ENCODE measurements at places on chromosomes 1 and 21.

GRCh38 chr1:207155028-207155427 is 51.0 kb downstream of the C4BPA start:
- no peak for DNase-seq

- no peak for DNase-seq
These were observed 3.0 kb downstream of the RXFP4 start for GRCh38 chr1:155944444-155944799.

- no peak for DNase-seq
These were observed 10.2 kb upstream of the UBL4B start for GRCh38 chr1:110102081-110102480.

DNA sequence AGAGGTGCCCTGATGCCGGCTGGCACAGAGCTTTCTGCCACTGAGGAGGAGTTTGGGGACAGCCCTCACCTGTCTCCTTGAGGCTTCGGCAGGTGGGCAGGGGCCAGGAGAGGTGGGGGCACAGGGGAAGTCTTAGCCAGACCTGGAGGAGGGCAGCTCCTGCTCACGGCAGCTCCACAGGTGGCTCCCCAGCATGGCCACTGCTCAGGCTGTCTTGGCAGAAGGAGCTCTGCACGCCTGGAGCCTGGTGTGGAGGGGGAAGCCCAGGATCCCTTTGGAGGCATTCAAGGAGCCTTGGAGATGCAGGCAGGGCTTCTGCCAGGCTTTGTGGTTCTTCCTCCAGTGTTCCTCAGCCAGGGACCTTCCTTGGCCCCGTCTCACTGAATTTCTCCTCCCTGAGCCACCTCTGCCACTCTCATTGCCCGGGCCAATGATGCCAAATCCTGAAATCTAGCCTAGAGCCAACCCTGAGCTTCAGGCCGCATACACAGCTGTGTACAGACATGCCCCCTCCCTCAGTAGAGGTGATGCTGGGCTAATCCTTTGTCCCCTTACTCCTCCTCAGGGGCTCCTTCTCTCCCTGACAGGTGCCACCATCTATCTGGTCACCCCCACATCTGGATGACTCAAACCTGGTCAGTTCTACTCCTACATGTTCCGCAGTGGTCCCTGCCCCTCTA is 251.8 kb upstream of the VAMP3 start:
- DNase-seq: no peak

DNA sequence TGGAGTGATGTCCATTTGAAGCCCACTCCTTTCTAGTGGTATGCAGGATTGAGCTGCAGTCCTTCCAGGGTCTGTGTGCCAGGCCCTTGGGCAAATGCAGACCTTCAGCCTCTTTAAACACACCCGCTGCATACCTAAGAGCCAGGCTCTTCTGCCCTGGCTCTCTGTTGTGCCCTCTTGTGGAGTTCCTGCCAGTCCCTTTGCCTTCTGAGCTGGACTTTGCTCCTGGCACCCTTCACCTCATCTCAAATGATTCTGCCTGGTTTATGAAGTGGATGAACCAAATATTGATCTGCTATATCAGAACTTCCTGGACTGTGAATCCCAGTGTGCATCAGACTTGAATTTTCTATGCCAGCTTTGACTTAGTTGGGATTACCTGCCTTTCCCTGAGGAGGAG is 158.8 kb downstream of the URB2 start:
- DNase-seq: no peak

GRCh38 chr1:13674377-13674776 is 25.6 kb upstream of the PRDM2 start:
- DNase-seq: no peak

GRCh38 chr21:39136711-39137110 is 46.5 kb downstream of the PSMG1 start:
- no peak for DNase-seq

DNA sequence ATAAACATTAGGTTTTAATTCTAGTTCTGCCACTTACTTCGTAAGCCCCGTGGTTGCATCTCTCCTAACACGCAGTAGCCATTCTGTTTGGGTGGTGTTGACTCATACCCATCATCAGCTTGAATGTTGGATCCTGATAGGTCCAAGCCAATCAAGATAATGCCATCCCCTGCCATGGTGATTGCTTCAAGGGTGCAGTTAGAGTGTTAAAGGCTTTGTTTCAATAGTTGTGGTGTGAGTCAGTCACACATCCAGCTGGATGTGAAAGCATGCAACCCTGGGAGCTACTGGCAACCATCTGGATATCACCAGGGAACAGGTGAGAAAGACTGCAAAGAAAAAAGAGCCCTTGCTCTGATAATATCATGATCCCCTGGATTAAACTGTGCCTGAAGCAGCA is 69.1 kb downstream of the OMA1 start:
- DNase-seq: no peak

- no peak for DNase-seq
These were observed 1.6 kb downstream of the CSF3R start for GRCh38 chr1:36481091-36481490.

DNA sequence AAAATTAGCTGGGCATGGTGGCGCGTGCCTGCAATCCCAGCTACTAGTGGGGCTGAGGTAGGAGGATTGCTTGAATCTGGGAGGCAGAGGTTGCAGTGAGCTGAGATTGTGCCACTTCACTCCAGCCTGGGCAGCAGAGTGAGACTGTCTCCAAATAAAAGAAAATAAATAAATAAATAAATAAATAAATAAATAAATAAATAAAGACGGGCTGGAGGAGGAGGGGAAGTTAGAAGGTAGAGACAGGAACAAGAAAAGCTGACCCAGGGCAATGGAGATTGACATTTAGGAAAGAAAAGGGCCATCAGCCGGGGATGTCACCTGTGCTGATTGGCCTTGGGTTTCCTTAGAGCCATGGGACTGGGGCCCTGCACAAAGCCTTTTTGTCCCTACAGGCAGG is 153.7 kb upstream of the IGSF21 start:
- no peak for DNase-seq

DNA sequence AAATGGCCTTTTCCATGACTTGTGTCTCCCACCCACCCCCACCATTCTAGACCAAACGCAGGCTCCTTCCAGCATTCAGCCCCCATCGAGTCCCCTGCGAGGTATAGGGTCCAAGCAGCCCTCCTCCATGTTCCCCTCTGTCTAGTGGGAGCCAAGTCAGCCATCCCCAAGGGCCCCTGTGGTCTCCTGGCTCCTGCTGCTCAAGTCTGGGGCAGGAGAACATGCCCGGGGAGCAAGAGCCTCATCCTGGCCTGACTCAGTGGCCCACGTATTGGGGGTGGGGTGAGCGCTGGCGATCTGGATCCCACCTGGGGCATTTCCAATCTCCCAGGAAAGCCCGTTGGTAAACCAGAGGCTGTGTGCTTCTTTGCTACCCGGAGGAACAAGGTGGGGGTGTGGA is 4.1 kb upstream of the PRDM16 start:
- no peak for DNase-seq

DNA sequence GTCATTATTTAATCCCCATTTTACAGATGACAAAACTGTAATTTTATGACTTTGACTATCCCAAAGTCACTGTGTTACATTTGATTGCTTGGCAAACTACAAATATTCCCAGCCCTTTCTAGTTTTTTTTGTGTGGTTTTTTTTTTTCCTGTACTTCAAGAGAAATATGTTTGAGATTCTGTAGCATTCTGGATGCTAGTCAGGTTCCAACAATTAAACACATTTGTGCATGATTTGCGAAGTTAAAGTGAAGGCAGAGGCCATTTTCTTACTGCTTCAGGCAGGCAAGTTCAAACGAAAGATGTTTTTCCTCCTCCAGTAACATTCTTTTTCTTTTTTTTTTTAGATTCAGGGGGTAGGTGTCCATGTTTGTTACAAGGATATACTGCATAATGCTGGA is 107.9 kb upstream of the SERTAD4 start:
- no peak for DNase-seq

GRCh38 chr1:145891587-145892485 is 6.2 kb upstream of the ANKRD35 start:
- peak; percentile 23 for DNase-seq

- DNase-seq: no peak
These were observed 42.2 kb upstream of the WASF2 start for GRCh38 chr1:27531959-27532685.

GRCh38 chr1:90262791-90263190 is 267.9 kb downstream of the ZNF326 start:
- DNase-seq: no peak

DNA sequence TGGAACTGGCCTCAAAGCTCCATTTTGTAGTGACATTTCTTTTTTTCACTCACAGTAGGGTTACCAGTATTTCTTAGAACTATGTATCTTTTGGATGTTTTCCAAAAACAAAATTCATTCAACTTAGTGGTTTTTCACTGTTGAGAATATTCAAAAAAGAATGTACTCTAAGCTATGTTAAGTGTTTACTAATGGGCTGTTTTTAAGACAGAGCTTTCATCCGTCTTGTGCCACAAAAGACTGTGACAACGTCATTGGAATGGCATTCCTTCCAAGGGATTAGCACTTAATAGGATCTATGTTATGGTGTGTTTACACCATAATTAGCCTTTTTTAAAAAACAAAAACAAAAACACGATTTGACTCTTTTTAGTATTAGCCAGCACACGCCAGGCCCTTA is 66.8 kb downstream of the TTC3 start:
- no peak for DNase-seq

- DNase-seq: no peak
These were observed 5.9 kb upstream of the MYOM3 start for GRCh38 chr1:24117722-24118409.

- no peak for DNase-seq
These were observed 33.9 kb upstream of the GPR25 start for GRCh38 chr1:200838676-200839445.

- DNase-seq: no peak
These were observed 14.1 kb downstream of the DPYD start for GRCh38 chr1:97906567-97907241.

DNA sequence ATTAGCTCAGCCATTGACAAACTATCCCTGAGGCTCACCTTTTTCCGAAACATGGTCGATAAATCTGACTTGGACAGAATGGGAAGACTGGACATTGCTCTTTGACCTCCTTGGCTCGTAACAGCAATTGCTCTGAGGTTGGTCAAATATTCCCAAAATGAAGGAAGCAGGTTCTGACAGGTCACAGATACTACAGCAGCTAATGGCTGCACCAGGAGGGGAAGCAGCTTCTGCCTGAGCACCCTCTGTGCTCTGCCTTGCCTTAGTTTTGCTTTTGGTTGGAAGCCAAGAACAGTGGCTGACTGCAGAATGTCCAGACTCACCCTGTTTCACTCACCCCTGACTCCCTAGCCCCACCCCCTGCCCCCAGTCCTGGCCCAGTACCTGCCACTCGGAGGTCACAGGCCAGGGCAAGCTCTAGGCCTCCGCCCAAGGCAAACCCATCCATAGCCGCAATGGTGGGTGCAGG is 15.4 kb downstream of the ECHDC2 start:
- no peak for DNase-seq

GRCh38 chr1:229664133-229664689 is 38.2 kb downstream of the URB2 start:
- peak; percentile 57 for DNase-seq

DNA sequence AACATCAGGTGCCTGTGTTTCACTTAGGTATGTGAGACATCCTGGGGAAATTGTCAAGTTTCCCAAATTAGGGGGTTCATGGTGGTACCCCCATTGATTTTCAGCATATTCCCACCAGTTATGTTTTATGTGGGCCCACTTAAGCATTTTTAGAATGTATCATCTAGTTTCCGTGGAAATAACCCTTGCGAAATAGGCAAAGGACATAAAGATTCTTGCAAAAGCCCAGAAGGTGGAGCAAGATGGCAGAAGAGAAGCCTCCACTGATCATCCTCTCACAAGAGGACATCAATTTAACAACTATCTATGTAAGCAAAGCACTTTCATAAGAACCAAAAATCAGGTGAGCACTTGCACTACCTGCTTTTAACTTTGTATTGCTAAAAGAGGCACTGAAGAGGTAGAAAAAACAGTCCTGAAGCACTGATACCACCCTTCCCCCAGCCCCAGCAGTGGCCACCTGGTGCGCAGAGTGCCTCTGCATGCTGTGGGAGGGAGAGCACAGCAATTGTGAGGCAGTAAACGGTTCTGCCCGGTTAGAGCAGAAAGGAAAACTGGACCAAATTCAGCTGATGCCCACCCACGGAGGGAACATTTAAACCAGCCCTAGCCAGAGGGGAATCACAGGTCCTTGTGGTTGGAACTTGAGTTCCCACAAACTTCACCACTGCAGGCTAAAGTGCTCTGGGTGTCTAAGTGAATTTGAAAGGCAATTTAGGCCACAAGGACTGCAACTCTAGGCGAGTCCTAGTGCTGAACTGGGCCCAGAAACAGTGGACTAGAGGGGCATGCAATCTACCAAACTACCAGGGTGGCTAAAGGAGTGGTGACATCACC is 23.2 kb downstream of the MCOLN2 start:
- DNase-seq: no peak

GRCh38 chr1:245201201-245201600 is 46.4 kb downstream of the KIF26B start:
- no peak for DNase-seq

- no peak for DNase-seq
These were observed 12.9 kb downstream of the SRRM1 start for GRCh38 chr1:24656046-24656445.

DNA sequence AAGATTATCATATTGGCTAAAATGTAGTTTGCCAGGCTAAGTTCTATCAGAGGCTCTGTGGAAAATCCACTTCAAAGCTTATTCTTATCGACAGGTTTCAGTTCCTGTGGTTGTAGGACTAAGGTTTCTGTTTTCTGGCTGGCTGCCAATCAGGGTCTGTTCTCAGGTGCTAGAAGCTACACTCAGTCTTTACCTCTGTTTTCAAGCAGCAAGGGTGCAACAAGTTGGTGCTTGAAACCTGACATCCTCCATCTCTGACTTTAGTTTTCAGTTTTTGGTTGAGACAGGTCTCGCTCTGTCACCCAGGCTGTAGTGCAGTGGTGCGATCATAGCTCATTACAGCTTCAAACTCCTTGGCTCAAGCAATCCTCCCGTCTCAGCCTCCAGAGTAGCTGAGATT is 15.3 kb upstream of the TMCO2 start:
- DNase-seq: peak; percentile 4

GRCh38 chr1:246726255-246726679 is 2.1 kb downstream of the SCCPDH start:
- no peak for DNase-seq

All from activated T-helper 1 cell treated with Interleukin-2 at 50 U/mL for 16 hours (primary cell).